Activated CD4-positive, alpha-beta T cell treated with anti-CD3 and anti-CD28 coated beads, Interleukin-2, amount 50 U/mL, for 16 hours (primary cell): ENCODE measurements at places on chromosomes 13 and 19.

DNA sequence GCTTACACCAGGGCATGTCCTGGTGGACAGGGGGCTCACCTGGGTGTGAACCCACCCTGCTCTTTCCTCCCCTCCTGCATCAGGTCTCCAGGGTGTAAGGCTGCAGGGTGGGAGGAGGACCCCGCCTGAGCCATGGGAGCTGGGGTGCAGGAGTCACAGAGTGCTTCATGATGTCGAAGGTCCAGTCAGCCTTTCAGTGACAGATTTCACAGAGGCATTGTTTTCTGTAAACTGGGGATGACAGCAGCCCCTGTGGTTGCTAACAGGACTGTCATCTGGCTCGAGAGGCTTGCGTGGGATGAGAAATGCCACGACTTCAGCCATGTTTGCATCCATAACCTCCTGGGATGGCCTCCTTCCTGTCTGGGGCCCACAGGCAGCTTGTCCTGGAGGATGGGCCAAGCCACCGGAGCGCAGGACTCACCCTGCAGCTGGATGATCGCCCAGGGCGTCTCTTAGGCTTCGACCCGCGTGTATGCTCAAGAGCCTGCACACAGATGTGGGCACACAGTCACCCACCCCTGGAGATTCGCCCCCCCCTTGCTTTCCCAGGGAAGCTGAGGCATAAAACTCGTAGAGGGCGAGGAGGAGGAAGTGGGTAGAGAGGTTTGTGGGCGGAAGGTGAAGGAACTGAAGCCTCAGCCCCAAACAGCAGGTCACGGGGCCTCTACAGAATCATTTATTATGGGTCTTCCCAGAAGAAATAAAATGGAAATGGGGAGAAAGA is 4.9 kb downstream of the NANOS3 start:
- peak; percentile 65 for DNase-seq

DNA sequence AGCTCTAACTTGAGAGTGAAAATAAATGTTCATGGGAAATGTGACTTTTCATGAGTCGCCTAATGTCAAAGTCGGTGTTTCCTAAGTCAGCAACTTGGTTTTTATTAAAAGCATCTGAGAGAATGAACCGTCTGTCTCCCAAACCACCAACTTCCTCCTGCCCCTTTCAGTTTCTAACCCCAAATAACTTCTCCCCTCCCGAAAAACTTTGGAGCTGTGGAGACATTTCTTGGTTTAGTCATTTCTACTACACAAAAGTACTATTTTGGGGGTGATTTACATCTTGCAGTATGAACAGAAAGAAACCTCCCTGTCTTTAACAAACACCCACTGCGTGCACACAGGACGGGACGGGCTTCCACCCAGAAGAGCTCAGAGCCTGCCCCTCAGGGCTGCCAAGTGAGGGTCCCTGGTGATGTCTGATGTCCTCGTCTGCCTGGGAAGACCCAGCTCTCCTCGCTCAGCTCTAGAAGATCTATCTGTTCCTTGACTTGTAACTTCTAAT is 65.0 kb downstream of the RASA3 start:
- peak; percentile 66 for DNase-seq

- no peak for DNase-seq
These were observed 45.2 kb downstream of the GPR180 start for GRCh38 chr13:94646904-94647303.

GRCh38 chr19:43534305-43534815 is 1.4 kb downstream of the ZNF575 start:
- no peak for DNase-seq

GRCh38 chr13:23141964-23142363 is 38.8 kb upstream of the SGCG start:
- DNase-seq = no peak

DNA sequence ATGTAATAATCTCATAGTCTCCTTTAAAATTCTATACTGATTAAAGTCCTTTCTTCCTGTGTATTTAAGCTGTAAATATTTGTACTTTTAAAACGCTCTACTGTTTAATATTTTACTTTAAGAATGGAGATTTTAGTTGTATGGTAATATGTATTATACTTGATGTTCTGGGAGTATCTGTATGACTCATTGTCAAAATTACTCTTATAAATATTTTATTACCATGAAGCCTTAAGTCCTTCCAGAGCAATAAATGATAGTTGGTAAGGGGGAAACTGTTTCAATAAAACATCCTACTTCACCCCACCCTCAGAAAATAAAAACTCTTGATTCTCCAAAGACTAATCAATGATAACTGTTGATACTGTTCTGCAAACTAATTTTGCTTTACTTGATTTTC is 6.4 kb downstream of the PCDH9 start:
- no peak for DNase-seq

DNA sequence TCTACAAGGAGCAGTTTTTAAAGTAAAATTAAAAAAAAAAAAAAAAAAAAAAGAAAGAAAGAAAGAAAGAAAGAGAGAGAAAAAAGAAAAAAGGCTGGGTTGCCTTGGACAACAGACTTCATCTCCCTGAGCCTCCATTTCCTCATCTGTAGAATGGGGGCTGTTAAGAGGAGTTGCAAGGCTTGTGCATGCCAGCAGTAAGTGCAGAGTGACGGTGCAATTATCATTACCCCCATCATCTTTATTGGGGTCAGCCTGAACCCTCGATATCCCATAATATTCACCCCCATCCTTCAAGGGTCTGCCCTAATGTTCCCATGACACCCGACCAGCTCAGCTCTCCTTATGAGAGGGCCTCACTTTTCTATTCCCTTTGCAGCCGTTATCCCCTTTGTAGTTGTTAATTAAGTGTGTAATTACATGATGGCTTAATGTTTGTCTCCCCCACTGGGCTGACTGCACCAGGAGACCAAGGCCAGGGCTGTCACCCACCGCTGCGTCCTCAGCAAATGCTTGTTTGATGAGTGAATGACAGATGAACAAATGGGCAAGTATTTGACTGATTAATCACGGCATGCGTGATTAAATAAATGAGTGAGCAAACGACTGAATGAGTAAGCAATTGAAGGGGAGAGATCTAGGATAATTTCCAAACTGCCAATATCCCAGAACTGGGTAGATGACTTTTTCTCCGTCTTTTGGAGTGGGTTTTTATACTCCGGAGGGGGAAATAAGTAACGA is 10.1 kb downstream of the FOSB start:
- DNase-seq = no peak

DNA sequence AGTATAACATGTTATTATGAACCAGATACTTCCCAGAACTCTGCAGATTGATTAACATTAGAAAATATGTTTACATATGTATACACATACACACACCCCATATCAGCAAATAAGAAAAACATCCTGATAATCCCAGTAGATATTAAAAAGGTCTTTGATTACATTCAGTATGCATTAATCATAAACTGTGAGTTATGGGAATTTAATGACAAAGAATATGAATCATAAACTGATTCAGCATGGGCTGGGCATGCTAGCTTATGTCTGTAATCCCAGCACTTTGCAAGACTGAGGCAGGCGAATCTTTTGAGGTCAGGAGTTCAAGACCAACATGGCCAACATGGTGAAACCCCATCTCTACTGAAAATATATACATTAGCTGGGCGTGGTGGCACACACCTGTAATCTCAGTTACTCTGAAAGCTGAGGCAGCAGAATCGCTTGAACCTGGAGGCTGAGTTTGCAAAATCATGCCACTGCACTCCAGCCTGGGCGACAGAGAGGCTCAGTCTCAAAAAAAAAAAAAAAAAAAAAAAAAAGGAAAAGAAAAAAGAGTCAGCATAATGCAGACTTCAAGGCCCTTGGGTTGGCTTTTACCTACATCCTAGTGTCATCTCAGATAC is 581.9 kb upstream of the PRR20A start:
- no peak for DNase-seq

GRCh38 chr19:47176071-47176626 is 45.5 kb downstream of the SAE1 start:
- DNase-seq = no peak

GRCh38 chr13:99288089-99288488 is 19.1 kb downstream of the GPR183 start:
- peak; percentile 92 for DNase-seq

- DNase-seq = no peak
These were observed 42.1 kb downstream of the RHPN2 start for GRCh38 chr19:33022472-33023116.

DNA sequence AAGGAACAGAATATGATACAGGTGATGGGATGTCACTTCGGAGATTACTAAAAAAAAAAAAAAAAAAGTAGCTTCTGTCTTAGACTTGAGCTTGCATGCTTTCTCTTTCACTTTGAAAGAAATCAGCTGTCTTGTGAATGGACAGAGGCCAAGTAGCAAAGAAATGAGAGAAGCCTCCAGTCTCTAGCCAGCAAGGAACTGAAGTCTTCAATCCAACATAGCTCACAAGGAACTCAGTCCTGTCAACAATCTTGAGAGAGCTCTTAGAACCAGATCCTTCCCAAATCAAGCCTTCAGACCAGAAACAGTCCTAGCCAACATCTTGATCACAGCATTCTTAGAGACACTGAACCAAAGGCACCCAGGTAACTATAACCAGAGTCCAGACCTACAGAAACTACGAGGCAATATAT is 7.7 kb downstream of the N4BP2L2 start:
- DNase-seq = peak; percentile 43

DNA sequence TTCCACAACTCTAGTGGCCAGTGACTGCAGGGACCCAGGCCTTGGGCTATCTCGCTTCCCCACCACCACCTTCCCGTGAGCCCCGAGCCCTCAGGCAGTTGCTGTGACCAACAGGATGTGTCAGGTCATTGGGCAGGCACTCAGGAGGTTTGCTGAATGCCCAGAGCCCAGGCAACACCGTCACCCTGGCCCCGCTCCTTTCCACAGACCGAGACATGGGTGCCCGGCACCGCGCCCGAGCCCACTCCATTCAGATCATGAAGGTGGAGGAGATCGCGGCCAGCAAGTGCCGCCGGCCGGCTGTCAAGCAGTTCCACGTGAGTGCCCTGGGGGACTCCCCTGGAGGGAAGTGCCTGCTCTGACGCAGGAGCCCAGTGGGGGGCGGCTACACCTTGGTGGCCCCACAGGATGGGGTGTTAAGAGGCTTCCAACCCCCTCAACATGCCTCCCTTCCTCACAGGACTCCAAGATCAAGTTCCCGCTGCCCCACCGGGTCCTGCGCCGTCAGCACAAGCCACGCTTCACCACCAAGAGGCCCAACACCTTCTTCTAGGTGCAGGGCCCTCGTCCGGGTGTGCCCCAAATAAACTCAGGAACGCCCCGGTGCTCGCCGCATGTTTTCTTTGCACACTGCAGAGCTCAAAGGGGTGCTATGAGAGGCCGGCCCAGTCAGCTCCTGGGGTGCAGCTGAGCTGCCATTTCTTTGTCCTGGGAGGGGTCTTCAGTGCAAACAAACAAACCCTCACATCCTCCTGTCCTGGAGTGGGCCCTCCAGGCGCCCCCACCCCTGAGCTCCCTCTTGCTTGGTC is 3.2 kb downstream of the RPL18A start:
- DNase-seq = no peak

- DNase-seq = peak; percentile 68
These were observed 38.7 kb upstream of the C1QTNF9 start for GRCh38 chr13:24270639-24271141.

GRCh38 chr19:6092329-6093286 is 17.7 kb downstream of the RFX2 start:
- no peak for DNase-seq

- DNase-seq = no peak
These were observed 209.7 kb downstream of the SPRY2 start for GRCh38 chr13:80131204-80131603.

DNA sequence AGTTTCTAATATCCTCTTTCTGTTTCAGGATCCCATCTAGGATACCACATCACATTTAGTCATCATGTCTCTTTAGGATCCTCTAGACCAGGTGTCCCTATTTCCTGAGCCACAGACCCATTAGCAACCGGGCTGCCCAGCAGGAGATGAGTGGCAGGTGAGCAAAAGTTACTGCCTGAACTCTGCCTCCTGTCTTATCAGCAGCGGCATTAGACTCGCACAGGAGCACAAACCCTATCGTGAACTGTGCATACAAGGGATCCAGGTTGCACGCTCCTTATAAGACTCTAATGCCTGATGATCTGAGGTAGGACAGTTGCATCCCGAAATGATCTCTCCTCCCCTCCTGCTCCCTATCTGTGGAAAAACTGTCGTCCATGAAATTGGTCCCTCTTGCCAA is 7.8 kb upstream of the CEBPG start:
- DNase-seq = no peak

GRCh38 chr13:21071015-21071414 is 9.6 kb upstream of the LATS2 start:
- DNase-seq = no peak

GRCh38 chr13:111936267-111936925 is 130.6 kb upstream of the SOX1 start:
- no peak for DNase-seq

GRCh38 chr13:99500839-99501183 is 461 bp upstream of the TM9SF2 start:
- no peak for DNase-seq

- DNase-seq = no peak
These were observed 457.6 kb upstream of the GPC6 start for GRCh38 chr13:92769046-92769445.

- DNase-seq = peak; percentile 57
These were observed 62.1 kb downstream of the KLF2 start for GRCh38 chr19:16386619-16387240.

- DNase-seq = no peak
These were observed 30.4 kb downstream of the CYP4F22 start for GRCh38 chr19:15538774-15539173.

GRCh38 chr19:18422530-18423191 is 3.5 kb downstream of the SSBP4 start:
- DNase-seq = peak; percentile 67

GRCh38 chr19:6865849-6866248 is 21.5 kb upstream of the ADGRE1 start:
- no peak for DNase-seq

- peak; percentile 23 for DNase-seq
These were observed 755 bp upstream of the RAB3A start for GRCh38 chr19:18204394-18205199.

DNA sequence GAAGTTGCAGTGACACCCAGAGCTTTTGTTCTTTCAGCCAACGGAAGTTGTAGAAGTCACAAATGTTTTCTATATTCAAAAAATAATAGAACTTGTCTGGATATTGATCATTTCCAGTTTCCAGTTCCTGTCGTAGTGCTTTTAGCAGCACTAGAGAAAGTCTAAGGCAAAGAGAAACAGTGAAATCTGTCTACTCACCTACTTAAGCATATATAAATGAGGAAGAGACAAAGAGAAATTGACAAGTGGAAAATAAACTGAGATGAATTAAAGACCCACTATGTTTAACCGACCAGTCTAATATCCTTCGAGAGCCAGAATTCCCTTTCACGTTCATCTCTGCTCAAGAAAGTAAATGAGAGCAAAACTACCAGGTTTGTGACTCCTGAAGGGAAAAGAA is 36.7 kb downstream of the DACH1 start:
- DNase-seq = no peak
